Adrenal gland (tissue), 19 donors: ENCODE measurements at places on chromosomes 1 and 21.

DNA sequence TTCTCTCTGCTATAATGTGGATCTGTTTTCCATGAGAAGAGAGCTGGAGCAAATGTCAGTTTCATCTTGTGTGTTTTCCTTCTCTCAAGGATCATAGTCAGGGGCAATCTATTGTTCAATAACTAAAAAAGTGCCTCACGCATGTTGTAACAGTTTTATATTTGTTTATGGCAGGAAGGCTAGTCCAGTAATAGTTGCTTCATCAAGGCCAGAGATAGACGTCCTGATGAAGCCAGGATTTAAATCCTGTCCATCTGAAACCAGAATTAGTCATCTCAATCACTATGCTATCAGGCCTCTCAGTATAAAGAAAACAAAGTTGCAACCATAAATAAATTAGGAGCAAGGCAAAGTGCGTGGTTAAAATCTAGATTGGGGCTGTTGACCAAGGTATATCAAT is 30.2 kb upstream of the DUSP10 start:
- DNase-seq: no peak

GRCh38 chr1:171422511-171422910 is 62.8 kb upstream of the PRRC2C start:
- no peak for DNase-seq

DNA sequence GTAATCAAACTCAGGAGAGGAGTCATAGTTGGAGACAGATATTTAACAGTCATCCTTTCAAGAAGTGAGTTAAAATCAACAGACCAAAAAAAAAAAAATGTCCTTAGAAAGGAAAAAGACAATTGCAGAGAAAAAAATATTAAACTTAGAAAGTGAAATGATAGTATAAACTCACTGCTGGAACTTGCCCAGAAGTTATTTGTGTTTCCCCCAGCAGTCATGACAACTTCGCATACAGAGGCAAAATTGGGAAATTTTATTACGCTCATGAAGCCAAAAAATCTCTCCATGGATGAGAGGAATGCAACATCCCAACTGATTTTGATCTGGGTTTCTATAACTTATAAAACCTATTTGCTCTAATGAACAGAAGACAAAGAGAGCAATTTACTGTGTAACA is 198.2 kb downstream of the LRRC7 start:
- DNase-seq: no peak

DNA sequence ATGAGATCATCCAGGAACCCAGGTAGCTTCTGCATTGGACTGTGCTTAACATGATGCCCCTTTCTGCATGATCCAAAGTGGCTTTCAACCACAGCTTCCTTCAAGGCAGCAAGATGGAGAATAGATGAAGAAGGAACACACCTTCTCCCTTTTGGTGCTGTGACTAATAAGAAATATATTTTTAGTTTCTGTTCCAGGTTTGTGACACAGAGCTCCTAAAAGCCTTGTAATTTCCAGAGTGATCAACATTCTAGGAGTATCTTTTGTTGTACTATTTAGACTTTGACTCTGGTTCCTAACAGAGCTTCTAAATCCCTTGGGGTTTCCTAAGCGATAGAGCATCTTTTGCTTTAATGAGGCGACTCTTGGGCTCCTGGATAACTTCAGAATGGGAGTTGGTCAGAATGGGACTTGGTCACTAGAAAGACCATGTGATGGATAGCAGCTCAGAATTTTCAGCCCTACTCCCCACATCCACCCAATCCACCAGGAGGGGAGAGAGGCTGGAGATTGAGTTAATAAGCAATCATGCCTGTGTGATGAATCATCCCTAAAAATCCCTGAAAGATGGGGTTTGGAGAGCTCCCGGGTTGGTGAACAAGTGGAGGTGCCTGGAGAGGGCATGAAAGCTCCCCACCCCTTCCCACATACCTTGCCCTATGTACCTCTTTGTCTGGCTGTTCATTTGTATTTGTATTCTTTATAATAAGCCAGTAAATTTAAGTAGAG is 134.8 kb downstream of the FGGY start:
- DNase-seq: no peak

DNA sequence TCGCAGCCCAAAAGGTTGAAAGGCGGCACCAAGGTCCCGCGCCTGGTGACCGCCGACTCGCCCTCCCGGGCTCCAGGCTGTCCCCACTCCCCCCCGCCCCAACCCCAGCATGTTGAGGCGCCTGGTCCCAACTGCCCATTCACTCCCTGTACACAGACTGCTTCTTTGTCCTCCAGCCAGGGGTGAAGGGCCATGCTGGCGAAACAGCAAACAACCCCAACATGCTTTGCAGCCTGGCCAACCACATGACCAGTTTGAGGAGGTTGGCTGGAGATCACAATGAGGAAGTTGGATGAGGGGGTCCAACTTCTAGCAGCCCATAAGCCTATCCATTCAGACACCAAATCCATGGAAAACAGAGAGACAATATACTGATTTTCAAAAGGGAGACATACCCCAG is 13.5 kb downstream of the PDE9A start:
- no peak for DNase-seq
